Testis (tissue), 5 donors: ENCODE measurements at places on chromosomes 6 and 20.

DNA sequence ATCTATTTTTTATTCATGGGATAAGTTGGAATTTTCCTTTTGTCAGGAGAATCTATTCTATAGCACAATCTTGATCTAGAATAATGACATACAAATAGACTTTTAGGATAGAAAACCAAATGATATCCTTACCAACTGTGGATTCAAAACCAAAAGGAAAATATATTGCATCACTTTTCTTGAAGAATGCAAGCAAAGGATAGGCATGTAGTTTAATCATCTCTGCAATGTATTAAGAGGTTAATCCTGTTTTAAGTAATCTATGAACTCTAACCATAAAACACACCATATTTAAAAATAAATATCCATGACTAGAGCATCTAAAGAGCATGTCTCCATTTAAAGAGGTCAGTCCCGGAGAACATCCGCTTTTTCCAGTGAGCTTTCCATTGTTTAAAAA lies 106.7 kb upstream of the CNKSR3 start:
- no peak for DNase-seq

GRCh38 chr6:130362128-130362527 lies 3.7 kb upstream of the TMEM200A start:
- no peak for DNase-seq

DNA sequence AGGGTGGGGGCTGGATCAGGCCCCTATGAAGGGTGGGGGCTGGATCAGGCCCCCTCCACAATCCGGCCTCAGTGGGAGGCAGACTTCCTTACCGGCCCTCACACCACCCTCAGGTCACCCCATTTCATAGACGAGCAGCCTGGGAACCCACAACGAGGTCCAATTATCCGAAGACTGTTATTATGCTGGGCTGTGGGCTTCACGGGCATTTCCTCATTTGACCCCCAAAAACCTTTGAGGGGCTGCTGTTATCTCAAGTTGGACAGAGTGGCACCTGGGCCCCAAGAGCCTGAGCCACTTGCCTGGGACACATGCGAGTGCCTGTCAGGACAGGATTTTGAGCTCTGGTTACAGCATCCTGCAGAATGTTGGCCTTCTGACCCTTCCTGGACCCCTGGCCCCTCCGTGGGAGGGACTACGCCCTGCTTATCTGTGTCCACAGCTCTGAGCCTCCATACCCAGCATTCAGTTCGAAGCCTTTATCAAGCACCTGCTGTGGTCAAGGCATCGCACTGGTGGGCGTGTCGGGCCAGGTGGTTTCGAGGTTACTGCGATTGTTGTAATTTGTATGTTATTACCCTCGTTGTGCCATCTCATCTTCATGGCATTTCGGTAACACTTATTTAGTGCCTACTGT lies 34.5 kb upstream of the PCMTD2 start:
- DNase-seq, result no peak

GRCh38 chr20:63381781-63382431 lies 20.8 kb upstream of the CHRNA4 start:
- no peak for DNase-seq

DNA sequence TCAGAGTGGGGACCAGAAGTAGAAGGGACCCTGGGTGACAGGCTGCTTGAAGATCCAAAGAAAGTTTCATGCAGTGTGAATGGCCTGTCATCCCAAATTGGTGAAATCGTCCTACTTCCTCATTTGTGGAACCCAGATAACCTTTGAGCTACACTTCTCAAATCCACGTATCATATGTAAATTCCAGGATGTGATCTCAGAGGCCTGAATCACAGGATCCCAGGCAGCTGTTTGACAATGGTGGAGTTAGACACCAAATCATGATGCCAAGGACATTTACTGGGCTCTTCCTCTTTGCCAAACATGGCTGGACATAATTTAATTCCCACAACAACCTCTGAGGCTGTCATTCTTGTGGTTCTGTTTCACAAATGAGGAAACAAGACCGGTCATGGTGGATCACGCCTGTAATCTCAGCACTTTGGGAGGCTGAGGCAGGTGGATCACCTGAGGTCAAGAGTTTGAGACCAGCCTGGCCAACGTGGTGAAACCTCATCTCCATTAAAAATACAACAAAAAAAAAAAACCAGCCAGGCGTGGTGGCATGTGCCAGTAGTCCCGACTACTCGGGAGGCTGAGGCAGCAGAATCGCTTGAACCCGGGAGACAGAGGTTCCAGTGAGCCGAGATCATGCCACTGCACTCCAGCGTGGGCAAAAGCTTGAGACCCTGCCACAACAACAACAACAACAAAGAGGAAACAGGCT lies 39.9 kb upstream of the TTPAL start:
- DNase-seq, result no peak
